ENCODE measurements at places on chromosomes 3 and 15.

DNA sequence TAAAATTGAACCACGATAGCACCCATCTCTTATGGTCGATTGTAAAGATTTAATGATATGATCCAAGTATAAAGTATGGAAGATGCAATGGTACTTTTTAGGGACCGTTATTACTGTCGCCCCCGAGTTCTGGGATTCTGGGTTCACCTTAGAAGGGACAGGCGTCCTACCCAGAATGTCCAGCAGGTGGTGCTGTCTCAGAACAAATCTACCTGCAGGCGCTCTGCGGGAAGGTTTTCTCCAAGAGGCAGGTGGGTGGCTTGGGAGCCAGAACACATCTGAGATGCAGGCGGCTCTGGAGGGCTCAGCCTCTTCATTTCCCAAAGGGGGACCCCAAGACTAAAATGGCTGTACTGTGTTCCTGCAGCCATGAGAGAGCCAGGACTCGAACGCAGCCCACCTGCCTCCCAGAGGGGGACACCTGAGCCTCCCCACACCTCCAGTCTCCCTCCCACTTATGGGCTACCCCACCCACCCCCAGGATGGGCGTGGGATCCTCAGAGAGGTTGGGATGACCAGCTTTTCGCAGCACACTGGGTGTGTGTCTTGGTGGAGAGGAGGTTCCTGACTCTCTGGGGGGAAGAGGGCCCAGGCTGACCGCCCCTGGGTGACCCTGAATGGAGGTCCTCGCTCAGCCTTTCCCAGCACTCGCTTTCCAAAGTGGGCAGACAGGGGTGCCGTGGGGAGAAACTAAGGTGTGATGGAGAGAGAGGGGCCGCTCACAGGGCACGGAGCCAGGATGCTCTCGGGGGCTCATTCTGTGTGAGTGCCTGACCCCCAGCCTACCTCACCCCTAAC is 28.1 kb upstream of the CORO2B start:
- DNase-seq, result peak; percentile 64

DNA sequence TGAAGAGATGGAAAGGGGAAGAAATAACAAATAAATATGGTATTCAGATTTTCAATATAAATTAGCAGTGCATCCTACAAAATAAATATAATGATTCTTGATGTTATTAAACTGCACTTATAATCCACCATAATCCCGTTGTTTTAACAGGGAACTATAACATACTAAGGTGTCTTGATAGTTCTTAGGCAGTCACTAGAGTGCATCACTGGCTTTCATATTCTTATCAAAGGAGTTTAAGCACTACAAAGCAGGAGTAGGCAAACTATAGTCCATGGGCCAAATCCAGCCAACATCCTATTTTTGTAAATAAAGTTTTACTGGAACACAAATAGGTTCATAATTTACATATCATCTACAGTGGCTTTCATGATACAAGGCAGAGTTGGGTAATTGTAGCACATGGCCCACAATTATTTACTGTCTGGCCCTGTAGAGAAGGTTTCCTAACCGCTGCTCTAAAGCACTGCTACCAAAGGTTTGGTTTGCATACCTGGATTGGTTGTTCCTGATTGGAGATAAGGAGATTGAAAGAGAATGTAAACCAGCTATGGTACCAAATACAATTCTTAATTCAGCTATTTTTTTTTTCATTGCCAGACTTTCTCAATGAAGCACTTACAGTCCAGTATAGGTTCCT is 104.3 kb downstream of the ZNF280D start:
- DNase-seq, result no peak

DNA sequence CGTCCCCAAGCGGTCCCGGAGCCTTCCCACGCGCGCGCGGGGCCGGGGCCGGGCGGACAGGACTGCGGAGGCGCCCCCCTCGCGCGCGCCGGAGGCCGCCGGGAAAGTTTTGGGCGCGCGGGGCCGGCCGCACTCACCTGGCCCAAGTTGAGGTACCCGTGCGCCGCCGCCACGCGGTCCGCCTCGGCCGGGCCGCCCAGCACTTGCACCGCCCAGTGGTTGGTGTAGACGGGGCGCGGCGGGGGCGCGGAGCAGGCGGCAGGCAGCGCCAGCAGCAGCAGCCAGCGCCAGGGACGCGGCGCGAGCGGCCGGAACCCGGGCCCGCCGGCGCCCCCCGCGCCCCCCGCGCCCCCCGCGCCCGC is 289 bp downstream of the PCSK6 start:
- DNase-seq, result peak; percentile 55

DNA sequence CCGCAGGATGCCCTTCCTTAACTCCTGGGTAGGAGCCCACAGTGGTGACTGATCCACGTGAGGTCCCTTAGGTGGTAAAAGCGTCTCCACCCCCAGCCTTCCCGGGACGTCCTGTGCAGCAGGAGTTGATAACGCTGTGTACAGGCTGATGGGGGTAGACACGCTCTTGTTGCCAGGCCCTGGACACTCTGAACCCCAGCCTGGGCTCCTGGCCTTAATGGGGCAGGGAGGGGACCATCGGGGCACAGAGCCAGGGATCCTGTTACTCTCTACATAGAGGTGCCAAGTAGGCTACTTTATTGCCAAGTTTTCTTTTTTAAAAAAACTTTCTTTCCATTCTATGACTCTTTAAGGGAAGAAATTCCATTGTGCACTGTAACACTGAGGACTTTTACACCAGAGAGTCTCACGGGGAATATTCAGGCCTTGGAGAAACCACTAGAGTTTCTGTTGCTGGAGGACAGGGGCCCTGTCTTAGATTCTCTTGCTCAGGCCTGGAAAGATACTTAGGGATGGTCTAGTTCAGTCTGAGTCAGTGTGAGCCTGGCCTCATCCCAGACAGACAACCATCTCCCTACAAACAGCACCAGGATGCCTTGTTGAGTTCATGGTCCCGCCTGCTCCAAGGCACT is 104.3 kb upstream of the RNU6-1 start:
- no peak for DNase-seq

DNA sequence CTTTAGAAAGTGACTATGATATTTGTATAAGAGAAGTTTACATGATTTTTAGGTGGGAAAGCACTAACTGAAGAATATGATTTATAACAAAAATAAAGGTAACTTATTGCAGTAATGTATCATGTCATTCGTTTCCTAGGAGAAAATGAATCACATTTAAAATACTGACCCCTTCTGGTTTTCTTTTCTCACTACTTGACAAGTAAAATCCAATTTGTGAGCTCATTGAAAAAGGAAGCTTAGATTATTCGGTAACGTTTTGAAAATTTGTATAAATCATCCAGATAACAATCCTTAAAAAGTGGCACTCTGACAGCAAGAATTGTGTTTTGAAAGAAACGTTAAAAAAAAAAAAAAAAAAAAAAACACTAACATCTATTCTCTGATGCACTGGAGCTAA is 39.0 kb downstream of the NSUN3 start:
- DNase-seq, result no peak

GRCh38 chr15:50046159-50046558 is 72.9 kb downstream of the ATP8B4 start:
- DNase-seq, result no peak

DNA sequence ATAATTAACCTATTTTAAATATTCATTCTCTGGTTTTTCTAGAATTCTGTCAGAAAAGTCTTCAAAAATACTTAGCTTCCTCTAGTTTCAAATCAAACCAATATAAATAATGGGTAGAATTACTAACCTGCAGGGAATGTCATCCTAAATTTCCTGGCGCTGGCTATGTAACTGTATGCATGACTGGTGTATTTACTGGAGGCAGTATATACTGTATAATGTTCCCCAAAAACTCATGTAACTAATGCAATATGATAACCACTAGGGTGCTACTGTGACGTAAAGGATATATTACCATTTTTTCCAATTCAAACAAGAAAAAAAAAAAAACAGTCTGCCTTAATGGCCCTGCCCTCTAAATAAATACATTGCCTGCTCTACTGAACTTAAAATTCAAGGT is 407.5 kb downstream of the MECOM start:
- DNase-seq, result no peak

DNA sequence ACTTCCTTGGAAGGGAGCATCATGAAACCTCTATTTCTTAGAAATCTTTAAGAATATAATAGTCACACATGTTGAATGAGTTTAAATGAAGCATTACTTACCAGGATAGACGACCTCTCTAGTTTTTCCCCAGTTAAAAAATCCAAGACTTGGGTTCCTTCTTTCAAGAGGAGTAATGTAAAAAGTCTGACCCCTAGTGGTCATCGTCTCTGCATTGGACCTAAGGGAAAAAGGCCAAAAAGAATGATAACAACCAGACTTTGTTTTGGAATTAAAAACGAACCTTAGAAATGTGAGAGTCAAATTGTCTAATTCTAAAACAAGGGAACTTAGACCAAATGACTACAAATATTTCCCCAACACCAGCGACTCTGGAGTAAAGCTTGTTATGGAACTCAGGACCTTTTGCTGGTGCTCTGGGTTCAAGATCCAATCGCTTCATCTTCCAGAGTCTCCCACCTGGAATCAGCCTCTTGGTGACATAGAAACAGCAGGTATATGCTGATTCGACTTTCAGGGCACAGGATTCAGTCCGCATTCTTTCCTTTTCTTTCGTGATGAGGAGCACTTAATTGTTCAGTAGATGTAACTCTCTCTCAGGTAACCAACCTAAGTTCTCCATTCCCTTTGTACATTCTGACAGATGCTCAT is 214.8 kb upstream of the TPRG1 start:
- no peak for DNase-seq

DNA sequence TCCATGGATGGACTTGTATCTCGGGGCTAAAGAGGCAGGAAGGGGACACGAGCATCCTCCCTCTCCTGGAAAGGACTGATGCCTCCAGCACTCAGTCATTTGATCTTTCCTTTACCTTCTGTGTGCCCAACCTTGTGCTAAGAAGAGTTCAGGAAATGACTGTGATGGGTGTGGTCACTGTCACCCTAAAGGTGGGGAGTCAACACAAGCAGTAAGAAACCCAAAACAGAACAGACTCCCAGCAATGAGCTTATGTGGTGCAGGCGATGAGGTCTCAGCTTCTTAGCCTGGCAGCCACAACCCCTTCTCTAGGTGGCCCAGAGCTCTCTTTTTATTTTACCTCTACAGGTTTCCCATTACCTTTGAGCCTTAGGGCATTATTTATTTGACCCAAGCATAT is 3.8 kb downstream of the MPI start:
- no peak for DNase-seq

Data from activated naive CD8-positive, alpha-beta T cell treated with anti-CD3 and anti-CD28 coated beads for 36 hours (primary cell).